T47D (cell line): ENCODE measurements at places on chromosomes 5 and 9.

- DNase-seq = no peak
Measured at GRCh38 chr9:96009690-96010472, 134.4 kb downstream of the ERCC6L2 start.

GRCh38 chr9:137278061-137278701, 655 bp downstream of the TOR4A start:
- no peak for DNase-seq

- DNase-seq = peak; percentile 43
Measured at GRCh38 chr9:78539904-78540303, 243.0 kb downstream of the PSAT1 start.

DNA sequence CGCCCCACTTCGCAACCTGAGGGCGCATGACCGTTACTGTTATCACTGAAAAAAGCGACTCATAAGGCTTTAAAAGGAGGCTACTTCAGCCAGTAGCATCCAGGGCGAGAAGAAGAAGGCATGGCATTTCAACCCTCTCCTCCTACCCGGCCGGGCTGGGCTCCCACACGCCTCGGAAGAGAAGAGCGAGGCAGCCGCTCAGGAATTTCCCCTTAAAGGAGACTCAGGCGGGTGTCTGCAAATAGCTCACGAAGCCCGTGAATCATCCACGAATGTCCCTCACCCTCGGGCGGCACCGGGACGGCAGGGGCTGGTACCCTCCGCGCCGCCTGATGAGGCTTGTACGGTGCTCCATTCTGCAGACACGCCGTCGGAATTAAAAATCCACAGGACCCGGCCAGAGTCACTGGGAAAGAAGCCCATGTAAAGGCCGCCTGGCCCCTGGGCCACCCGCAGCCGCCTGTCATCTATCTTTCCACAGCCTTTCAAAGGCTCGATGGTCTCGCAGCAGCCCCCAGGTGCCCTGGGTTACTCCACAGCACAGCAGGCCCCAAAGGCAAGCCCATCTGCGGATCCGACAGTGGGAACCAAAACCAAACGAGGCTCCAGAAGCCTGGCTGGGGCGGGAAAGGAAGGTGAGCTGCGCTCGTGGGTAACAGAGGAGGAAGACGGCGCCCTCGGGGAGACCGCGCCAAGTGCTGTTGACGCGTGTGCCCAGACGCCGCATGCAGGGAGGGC, 11.8 kb downstream of the SLC12A7 start:
- DNase-seq = no peak

- DNase-seq = no peak
Measured at GRCh38 chr9:18768951-18769622, 263.9 kb downstream of the SAXO1 start.

GRCh38 chr5:123696921-123697341, 185.0 kb downstream of the CSNK1G3 start:
- DNase-seq = no peak

DNA sequence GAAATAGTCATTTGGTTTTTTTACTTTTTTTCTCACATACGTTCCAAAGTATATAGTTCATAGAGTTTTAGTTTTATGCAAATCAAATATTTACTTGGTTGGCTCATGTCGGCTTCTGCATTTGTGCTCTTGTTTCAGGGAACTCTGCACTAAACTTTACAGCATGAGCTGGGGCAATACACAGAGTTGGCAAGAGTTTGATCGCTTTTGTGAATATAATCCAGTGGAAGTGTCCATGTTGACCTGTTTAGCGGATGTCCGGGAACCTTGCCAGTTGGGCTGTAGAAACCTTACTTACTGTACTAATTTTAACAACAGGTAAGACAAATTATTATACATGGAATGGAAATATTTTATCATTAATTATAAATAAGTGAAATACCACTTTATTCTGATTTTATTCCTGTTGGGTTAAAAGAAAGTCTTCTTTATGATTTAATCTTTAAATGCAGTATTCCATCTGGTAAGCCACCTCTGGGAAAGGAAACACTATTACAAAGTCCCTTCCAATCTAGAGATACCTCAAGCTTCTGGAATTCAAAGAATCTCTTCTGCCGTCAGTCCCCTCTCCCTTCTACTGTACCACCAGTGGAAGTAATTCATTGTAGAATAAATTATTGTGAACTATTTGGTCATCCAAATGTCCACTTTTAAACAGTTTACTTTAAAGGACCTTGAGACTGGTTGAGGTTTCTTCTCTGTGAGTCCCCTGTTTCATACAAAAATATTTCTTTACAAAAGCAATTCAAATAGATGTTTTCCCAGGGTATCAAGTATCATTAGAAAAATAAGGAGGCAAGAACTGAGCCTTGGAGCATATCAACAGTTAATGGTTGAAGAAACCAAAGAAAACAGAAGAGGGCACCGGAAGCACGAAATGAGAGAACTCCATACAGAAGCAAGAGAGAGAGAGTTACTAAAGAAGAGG, 45.2 kb upstream of the GLIPR2 start:
- no peak for DNase-seq

GRCh38 chr5:144315994-144316634, 145.4 kb downstream of the KCTD16 start:
- no peak for DNase-seq

DNA sequence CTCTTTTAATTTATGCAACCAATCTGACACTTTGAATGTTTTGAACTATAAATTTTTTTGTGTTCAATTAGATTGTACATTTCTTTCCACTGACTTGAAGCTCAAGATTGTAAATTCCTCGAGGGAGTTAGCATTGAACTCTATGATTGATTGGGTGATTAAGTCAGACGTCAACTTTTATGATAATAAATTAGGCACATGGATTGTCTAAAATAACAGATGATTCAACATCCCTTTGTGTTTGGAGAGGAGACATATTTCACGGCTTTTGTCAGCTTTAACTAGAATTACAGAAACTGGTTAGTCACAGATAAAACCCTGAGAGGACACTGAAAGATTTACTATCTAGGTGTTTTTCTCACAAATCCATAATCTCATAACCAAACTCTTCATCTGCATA, 32.7 kb upstream of the TXNDC8 start:
- DNase-seq = no peak

DNA sequence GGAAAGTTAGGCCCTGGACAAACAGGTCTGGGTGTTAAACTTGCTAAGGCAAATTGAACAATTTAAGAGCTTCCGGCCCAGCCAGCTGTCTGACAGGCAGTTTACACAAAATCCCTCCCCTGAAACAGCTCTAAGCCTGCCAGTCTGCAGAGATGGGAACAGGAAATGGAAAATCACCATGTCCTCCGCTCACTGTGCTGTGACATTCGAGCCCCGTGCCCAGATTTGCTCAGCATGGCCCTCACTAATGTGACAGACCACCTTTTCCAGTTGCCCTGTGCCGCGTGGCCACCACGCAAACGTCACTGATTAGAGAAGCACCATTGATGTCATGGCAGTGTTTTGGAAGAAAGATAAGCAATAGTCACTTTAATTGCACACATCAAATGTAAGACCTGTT, 41.0 kb downstream of the CCNJL start:
- no peak for DNase-seq

GRCh38 chr9:94108584-94108983, 24.3 kb downstream of the PTPDC1 start:
- no peak for DNase-seq

DNA sequence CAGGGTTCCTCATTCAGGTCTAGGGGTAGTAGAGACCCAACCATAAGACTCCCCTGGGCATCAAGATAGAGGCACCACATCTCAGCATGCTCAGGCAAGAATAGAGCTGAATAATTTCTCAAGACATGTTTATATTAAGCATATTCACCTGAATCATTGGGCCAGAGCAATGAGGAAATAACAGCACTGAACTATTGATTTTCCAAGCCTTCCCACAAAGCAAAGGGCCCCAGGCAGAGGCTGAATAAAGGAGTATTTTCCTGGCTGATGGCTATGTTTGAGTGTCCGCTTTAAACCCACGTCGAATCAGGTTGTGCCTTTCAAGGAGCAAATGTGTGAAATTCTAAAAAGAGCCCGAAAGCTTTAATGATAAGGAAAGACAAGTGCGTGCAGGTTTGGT, 129.2 kb downstream of the HSD17B3 start:
- DNase-seq = no peak
